ENCODE measurements at places on chromosomes 16 and 17.

DNA sequence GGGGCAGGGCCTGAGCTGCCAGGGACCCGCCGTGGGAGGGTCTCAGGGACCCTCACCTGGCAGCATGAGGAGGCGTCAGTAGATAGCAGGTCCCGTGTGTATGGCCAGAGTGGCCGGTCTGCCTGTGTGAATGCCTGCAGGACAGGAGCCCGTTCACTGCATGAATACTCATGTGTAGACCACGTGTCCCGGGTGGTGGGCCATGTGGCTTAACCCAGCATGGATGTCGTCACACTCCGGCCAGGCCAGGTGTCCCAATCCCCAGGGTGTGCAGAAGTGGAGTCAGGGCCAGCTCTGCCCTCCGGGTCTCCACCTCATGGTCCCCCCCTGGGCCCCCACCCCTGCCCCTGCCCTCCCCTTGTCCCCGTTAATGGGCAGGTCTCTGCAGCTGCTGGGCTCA lies 53.7 kb downstream of the BAHCC1 start:
- no peak for DNase-seq

DNA sequence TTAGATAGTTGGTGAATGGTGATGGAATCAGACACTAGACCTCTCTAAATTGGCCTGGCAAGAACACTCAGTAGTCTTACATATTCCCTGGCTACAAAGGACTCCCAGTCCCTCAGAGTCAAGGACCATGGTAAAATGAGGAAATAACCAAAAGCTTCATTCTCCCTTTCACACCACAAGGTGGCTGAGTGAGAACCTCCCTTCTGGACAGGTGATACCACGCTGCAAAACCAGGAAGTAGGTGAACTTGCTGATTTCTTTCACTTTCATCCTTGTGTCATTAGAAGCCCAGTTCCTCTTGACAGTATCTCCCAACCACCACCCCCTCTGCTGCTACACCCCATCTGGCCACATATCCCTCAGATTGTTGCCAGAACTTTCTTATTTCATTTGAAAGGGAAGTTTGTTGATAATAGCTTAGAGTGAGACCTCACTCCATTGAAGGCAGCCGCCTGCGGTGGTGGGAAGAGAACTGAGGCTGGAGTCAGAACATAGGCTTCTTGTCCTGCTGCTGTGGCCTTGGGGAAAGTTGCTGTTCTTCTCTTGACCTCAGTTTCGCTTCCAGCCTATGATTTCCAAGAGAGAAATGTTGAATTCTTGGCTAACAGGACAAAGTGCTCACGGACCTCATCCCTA lies 290.6 kb upstream of the CCL2 start:
- DNase-seq, result no peak

DNA sequence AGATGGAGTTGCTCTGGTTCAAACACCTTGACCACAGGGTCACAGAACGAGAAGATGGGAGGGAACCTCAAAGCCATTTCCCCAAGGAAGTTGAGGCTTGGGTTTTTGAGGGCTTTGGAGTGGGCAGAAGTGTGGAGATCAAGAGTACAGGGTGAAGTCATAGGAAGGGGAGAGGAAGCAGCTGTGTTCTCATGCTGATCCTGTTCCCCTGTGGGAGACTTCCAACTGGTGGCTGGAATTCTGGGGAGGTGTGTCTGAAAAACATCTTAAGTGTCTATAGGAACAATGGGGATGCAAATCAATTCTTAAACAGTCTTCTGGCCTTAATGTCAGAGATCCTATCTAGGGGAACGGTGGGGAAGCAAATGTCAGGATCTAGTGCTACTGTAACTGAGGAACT lies 38.8 kb upstream of the HSBP1 start:
- no peak for DNase-seq

DNA sequence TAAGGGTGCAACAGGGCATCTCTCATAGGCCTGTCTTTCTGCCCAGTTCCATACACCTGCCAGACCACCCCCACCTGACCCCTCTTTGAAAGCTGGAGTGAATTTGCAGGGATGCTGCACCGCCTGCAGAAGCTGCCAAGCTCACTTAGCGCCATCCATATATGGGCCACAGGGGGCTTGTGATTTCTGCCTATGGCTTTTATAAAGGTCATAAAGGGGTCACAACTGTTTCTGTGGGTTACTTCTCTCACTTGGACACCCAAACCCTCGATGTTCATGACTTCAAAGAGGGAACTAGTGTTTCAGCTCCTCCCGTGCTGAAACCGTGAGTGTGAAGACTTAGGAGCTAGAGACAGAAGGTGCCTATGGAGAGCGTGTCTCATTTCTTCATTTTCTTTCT lies 23.9 kb upstream of the MEAK7 start:
- DNase-seq, result no peak

DNA sequence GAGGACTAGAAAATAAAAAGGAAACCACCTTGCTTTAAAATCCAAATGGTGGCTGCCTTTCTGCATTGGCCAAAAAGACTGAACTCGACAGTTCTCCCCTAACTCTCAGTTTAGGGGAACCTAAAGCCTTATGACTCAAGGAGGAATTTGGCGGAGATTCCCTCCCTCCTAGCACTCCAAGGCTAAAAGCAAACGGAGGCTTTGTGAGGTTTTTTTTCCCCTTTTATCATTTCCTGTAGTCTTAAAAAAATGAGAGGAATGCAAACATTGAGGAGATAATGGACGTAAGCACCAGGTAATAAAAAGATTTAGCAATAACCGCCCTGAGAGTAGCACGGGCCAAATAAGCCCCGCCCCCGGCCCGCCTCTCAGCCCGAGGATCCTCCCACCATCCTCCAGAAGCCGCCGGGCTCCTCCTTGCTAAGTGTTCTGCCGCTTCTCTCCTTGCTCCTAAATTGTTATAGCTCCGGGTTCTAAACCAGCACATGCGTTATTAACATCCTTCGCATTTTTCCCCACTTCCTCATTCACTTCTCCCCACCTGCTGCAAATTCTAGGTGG lies 5.8 kb upstream of the KIFC3 start:
- peak; percentile 55 for DNase-seq

- no peak for DNase-seq
These were observed 52.3 kb upstream of the MRTFB start for GRCh38 chr16:14018851-14019250.

- DNase-seq, result peak; percentile 83
These were observed 340 bp upstream of the ROGDI start for GRCh38 chr16:4802659-4803287.

GRCh38 chr17:74964246-74964761 lies 8.3 kb downstream of the HID1 start:
- no peak for DNase-seq

- DNase-seq, result peak; percentile 80
These were observed 3.5 kb upstream of the RPL13 start for GRCh38 chr16:89556750-89557689.

- no peak for DNase-seq
These were observed 428.2 kb upstream of the MAF start for GRCh38 chr16:80028581-80029380.

GRCh38 chr16:578870-579405 lies 9.2 kb downstream of the PIGQ start:
- DNase-seq, result peak; percentile 63

GRCh38 chr16:56282451-56282850 lies 91.2 kb downstream of the GNAO1 start:
- no peak for DNase-seq

DNA sequence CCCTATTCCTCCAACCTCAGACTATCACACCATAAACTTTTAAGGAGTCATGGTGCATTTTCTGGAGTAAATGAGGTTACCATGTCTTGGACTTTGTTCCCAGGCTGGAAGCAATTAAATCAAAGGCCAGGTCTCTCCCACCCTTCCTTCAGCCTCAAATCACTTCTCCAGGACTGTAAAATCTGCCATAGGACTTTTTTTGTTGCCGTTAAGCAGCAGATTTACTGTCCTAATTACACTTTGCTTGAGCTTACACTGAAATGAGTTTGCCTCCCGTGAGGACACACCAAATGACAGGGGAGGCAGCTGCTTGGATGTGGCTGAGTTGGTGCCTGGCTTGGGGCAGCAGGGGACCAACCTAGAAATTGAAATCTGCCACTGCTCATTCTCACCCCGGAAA lies 14.7 kb downstream of the DCAKD start:
- no peak for DNase-seq

DNA sequence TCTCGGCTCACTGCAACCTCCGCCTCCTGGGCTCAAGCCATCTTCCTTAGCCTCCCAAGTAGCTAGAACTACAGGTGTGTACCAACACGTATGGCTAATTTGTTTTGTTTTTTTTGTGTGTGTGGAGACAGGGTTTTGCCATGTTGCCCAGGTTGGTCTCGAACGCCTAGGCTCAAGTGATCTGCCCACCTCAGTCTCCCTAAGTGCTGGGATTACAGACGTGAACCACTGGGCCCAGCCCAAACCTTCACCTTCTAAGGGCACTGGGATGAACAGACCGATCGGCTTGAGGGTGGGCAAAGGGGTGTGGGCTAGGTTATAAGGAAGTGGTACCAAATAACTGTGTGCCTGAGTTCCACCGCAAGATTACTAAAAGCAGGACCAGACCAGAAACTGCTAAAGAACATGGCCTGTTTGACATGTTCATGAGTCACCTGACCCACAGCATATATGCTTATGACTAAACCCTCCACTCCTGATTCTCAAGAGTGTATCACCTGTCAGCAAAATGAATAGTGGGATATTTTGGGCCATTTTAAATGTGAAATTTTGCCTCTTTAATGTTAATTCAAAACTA lies 8.1 kb downstream of the TMEM97 start:
- no peak for DNase-seq

- DNase-seq, result no peak
These were observed 37.1 kb upstream of the SLC25A19 start for GRCh38 chr17:75326226-75326848.

DNA sequence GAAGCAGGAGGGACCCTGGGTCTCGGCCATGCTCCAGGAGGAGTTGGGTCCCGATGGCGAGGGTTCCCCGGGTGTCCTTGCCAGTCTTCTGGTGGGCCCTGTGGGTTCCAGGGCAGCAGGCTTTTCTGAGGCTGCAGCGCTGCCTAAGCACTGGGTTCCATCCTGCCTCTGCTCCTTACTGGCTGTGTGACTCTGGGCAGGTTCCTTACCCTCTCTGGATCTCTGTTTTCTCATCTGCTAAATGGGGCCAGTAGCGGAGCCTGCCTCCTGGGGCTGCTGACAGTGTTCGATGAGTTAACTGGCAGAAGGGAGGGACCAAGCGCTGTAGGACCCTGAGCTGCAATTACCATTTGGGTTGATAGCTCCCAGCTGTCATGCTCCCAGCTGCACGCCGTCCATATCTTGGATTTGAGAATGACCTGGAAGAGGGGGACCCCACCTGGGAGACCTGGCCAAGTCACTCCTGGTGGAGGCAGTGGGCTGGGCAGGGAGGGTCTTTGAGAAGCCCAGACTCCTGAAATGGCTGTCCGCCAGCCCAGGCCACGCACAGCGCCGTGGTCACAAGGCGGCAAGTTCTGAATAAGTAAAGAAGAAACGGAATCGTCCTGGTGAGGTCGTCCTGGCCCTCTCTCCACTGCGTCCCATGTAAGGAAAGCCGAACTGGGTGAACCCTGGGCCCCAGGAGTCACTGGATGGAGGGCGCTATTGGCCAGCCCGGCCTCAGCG lies 47.2 kb upstream of the GSE1 start:
- no peak for DNase-seq

GRCh38 chr17:44983563-44983962 lies 15.5 kb upstream of the C1QL1 start:
- no peak for DNase-seq

- peak; percentile 97 for DNase-seq
These were observed 3.0 kb downstream of the SECTM1 start for GRCh38 chr17:82330322-82331239.

DNA sequence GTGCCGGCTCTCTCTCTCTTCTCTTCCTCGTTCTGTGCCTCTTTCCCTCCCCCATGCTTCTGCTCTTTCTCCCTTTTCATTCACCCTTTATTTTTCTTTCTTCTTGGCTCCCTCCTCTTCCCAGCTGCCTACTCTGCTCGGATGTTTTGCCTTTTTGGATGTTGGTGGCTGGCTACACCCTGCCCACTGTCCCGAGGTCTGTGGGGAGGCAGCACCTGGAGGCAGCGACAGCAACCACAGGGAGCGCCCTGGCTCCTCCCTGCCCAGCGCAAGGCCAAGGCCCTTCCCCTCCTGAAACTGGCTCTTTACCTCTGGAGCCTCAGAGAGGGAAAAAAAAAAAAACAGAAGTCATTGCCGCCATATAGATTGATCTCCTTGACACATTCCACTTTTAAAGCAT lies 20.0 kb downstream of the CLUAP1 start:
- DNase-seq, result no peak

GRCh38 chr17:61127960-61128359 lies 271.7 kb upstream of the TBX2 start:
- DNase-seq, result no peak

GRCh38 chr17:59342681-59343131 lies 11.3 kb downstream of the YPEL2 start:
- DNase-seq, result no peak

- DNase-seq, result no peak
These were observed 173.8 kb downstream of the KCNJ2 start for GRCh38 chr17:70343114-70343513.

DNA sequence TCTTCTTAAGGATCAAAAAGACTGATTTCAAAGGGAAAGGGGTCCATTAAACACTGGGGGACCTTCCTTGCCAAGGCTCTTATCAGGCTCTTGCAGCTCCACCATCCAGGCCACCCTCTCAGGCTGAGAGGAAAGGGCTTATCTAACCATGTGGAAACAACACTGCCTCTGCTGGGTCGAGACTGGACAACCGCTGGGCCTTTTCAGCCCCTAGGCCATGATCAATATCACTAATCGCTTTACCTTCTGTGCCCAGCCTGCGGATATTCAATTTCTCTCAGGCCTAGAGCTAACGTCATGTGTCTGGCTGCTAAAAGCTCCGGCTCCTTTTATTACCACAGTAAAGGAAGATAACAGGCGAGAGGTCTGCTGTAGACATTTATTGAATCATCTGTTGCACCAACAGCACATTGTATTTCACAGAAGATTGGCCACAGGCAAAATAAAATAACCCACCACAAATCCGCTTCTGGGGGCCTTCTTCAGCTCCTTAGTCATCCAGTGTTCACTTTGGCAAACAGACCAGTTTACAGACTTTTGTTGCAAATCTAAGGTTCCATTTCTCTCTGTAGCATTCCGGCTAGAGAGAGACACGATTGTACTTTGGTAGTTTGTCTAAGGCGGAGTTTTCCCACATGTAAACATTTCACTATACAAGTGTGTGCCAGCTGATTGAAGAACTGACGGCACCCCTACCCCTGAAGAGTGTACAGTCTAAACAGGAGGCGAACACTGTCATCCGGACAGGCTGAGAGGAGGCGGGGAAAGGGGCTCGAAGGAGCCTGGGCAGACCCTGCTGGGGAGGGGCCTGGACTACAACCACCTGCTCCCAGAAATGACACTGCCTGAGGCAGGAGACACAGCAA lies 13.9 kb downstream of the CYB561 start:
- DNase-seq, result no peak

- DNase-seq, result no peak
These were observed 79.9 kb downstream of the WNT3 start for GRCh38 chr17:46738544-46738943.

- no peak for DNase-seq
These were observed 40.0 kb upstream of the CDC42EP4 start for GRCh38 chr17:73351764-73352163.
